ENCODE measurements at places on chromosomes 2 and 18.

DNA sequence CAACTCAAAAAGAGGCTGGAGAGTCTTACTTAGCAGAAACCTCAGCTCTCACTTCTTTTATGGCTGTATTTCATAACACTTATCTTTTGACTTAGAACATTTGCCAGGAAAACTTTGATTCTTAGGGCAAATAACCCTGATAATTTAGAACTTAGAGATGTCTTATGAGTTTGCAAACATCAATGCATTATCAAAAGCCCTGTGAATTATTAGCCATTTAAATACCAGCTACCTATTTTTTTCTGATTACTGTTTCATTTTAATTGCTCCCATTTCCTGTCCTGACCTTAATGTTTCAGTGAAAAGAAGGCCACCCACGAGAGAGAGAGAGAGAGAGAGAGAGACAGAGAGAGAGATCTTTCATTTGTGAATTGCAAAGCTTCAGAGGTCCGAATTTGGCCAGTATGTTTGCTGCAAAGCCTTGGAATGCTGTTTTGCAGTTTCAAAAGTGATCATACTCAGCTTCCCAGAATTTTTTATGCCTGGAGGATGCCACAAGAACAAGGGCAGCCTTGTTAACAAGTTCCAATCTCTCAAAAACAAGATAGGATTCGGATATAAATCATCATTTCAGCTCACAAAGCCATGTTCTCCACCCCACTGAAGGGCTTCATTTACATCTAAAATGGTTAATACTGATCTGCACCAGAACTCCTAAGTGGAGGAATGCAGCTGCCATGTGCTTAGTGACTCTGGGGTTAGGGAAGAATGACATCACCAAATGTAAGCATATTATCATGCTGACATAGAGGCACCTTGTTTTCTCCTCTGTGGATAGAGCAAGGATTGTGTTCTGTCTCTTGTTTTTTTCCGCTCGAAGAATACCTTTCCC, 478.2 kb downstream of the ARHGAP15 start:
- no peak for DNase-seq

DNA sequence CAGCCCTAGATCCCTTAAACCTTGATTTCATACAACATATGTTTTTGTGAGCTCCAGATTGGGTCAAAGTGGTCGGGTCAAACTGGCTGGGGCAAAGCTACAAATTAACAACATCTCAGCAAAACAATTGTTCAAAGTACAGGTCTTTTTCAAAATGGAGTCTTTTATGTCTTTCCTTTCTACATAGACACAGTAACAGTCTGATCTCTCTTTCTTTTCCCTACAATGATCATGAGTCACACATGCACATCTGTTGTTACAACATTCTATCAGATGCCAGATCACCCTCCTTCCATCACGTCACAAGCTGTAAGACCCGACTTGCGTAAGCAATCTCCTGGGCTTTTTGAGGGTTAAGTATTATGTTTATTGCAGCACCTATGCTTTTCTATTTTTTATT, 55.1 kb downstream of the RHOB start:
- no peak for DNase-seq

- no peak for DNase-seq
Measured at GRCh38 chr2:186641132-186641806, 51.4 kb downstream of the ITGAV start.

DNA sequence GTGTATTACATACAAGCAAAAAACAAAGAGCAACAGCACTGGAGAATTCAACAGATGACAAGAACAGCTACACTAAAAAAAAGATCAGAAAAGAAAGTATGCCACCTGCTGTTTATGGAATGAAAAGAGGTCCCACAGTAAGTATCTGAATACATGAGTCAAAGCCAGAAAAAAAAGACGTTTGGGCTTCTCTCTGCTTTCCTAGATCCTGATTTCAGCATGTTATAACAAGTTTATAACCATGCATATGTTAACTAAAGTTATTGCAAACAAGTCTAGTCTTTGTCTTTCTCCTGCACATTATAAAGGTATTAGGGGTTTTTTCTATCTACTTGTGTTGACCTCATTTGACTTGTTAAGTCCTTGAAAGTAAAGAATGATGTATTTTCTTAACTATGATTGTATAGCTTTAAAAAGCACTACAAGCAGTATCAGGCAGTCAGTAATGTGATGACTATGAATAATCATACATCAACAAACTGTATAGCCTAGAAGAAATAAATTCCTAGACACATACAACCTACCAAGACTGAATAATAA, 108.5 kb upstream of the COL5A2 start:
- DNase-seq: no peak

DNA sequence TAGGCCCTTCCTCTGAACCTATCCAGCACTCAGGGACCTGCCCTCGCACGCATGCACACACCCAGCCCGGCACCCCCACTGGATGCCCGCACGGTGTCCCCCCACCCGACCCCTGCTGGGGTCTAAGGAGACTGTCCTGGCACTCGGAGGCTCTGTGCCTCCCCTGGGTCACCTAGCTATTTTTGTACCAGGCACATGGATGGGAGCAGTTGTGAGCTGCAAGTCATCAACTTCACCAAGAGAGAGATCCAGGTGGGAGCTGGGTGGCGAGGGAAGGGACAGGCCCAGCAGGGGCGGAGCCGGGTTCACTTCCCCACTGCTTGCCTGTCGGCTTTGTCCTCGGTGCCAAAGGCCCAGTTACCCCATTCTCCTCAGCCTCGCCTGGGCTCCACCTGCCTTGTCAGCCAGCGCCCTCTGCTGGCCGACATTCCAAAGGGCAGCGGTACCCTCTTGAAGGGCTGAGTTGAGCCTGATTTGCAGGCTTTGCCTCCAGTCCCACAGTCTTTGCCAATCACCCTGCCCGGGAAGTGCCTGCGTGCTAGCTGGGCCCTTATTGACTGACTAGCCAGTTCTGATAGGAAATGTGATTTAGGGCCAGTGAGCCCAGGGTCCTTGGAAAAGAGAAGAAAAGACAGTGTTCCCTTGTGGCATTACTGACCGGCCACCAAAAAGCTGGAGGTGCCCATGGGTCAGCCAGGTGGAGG, 5.8 kb downstream of the NT5DC4 start:
- peak; percentile 81 for DNase-seq

DNA sequence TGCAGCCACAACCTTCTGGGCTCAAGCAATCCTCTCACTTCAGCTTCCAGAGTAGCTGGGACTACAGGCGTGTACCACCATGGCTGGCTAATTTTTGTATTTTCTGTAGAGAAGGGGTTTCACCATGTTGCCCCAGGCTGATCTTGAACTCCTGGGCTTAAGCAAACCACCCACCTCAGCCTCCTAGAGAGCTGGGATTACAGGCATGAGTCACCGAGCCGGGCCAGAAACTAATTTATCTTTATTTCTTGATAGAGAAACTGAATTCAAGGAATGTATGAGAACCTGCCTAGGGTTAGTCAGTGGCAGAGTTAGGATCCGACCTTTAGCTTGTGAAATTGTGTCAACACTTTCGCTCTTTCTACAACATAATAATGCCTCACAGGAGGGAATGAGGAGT, 19.3 kb upstream of the ITGAV start:
- DNase-seq: no peak

- no peak for DNase-seq
Measured at GRCh38 chr2:240902615-240903041, 3.5 kb upstream of the CROCC2 start.
